ENCODE measurements at places on chromosomes 16 and 17.

DNA sequence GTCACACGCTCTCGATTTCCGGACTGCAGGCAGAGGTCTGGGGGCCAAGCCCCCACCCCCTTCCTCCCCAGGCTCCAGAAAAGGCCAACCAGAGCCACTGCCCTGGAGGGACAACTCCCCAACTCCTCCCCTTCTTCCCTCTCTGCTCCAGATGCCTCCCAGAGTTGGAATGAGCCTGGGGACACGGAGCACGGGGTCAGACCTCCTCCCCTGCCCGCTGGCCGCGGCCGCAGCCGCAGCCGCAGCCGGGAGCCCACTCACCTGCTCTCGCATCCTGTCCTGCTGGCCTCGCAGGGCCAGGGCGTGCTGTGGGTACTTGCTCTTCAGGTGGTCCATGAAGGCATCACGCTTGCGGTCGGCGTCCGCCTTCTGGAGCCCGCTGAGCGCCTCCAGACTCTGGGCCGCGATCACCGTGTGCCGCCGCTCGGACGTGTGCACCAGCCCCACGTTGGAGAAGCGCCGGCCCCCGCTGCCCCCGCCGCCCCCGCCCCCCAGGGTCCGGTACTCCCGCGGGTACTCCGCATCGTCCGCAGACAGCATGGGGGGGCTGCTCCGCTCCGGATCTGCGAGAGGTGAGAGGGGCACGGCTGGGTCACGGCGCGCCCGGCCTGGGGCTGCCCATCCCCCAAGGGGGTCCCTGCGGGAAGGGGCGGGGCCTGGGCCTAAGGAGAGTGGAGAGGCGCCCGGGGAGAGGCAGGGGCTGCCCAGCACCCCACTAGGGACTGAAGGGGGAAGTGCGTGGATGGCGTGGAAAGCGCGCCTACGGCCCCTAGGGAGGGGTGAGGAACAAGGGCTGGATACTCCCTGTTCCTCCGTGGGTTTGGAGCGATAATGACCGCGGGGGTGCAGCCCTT, 27.3 kb downstream of the SRCIN1 start:
- no peak for DNase-seq

DNA sequence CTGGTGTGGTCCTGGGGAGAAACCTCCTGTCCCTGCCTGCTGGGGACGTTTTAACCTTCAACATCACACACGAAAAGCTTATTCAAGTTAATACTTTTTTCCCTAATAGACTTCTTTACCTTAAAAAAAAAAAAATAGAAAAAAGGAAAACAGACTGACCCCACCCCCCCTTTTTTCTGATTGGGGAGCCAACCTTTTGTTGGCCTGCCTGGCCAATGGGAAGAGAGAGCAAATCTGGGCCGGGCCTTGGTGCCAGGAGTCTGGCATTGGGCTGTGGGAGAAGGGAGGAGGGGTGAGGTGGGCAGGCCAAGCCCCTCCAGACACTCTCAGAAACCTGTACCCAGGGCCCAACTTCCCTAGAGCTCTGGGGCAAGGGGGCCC, 3.0 kb downstream of the CBX8 start:
- DNase-seq: no peak

DNA sequence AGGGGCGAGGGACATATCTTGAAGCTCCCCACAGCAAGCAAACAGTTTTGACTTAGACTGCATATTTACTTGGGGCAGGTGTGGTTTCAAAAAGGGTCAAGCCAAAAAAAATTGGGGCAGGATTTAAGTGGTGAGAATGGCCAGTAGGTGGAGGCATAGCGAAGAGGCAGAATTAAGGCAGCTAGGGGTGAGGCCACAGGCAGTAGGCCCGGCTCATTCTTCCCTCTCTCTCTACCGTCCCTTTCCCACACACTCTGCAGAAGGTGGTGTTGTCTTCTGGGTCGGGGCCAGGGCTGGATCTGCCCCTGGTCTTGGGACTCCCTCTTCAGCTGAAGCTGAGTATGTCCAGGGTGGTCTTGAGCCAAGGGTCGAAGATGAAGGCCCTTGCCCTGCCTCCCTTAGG, 2.6 kb downstream of the SHBG start:
- no peak for DNase-seq

GRCh38 chr17:66310528-66311148, 8.2 kb downstream of the PRKCA start:
- no peak for DNase-seq

DNA sequence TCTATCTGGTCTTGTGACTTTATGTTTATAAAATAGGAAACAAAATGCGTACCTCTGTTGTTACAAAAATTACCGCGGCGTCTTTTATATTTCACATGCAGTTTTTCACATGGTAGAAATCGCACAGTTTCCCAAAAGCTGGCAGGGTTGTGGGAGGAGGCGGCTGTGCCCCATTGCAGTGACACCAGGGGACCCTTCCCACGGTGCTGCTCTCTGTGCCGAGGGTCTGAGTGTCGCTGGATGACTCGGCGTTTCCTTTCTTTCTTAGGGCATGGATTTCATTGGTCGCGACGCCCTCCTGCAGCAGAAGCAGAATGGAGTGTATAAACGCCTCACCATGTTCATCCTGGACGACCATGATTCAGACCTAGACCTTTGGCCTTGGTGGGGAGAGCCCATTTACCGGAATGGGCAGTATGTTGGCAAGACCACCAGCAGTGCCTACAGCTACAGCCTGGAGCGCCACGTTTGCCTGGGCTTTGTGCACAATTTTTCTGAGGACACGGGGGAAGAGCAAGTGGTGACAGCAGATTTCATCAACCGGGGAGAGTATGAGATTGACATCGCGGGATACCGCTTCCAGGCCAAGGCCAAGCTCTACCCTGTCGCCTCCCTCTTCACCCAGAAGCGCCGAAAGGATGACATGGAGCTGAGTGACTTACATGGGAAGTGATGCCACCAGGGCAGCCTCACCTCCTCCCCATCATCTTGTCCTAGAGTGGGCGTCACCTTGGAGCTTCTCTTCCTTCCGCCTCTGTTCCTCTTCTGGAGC, 17.2 kb upstream of the CLEC18C start:
- no peak for DNase-seq

DNA sequence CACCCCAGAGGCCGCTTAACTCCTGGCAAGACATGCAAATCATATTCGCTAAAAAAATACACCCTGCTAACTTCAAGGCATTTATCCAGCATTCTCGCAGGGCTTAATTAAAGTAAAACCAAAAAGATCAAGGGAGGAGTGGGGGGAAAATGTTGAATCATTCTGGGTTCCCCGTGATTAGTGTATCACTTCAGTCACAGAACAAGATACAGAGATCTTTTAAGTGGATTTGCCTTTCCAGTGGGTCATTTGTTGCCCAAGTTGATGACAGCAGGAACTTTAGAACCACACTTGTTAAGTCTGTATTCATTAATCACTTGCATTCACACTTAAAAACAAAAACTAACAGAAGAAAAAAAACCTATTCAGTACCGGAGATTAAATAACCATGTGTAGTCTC, 17.3 kb downstream of the CRYBA1 start:
- DNase-seq: no peak

DNA sequence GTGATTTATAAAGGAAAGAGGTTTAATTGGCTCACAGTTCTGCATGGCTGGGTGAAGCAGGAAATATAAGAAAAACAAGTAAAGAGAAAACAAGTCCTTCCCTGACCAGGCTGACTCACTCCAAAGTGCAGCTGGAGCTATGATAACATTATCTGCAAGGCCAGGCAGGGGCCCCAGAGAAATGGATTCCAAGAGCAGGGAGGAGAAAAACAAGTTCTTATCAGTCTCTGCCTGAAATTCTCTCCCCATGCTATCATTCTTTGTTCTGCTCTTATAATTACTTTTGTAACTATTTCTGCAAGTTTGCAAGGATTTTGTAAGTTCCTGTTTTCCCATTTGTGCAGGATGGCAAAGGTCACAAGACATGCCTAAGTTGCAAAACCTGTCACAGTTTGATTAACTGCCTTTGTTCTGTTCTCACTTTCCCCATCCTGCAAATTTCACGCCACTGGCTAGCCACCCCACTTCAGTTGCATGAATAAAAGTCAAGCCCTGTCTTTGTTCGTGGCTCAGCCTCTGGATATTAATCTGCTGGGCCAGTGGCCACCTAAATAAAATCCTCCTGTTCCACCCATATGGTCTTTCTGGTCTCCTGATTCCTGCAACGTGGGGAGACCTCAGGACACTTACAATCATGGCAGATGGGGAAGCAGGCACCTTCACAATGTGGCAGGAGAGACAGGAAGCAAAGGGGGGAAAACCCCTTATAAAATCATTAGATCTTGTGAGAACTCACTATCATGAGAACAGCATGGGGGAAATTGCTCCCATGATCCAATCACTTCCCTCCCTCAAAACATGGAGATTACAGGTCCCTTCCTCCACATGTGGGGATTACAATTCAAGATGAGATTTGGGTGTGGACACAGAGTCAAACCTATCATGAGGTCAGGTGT, 13.1 kb downstream of the ABCA9 start:
- no peak for DNase-seq

- peak; percentile 16 for DNase-seq
These were observed 27.7 kb upstream of the BCO1 start for GRCh38 chr16:81210807-81211206.

- no peak for DNase-seq
These were observed 681 bp downstream of the USP43 start for GRCh38 chr17:9645851-9646545.

DNA sequence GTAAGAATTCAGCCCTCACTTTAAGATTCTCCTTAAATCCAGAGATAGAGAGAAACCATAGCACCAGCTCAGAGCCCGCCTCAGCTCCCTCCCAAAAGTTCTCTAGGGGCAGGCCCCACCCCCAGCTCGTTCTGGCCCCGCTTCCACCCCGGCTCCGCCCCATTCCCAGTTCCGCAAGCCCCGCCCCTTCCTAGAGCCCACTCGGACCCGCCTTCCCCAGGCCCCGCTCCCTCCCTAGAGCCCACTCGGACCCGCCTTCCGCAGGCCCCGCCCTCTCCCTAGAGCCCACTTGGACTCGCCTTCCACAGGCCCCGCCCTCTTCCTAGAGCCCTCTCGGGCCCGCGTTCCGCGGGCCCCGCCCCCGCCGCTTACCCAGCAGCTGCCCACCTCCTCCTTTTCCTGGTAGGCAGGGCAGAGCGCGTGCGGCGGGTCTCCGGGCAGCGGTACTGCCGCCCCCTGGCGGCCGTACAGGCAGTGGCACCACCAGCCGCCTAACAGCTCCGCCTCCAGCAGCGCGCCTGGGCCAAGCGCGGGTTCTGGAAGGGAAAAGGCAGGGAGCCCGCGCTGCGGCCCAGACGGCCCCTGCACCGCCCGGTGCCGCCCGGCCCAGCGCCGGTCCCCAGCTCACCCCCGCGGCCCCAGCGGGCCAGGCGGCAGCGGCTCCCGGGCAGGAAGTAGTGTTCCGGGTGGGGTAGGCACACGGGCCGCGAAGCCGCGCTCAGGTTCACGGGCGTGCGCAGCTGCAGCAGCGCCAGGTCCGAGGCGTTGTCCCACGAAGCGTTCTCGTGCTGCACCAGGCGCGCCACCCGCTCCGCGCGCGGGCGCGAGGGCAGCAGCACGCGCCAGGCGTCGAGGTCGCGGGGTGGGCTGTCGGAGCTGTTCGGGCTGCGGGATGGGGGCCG, 6.8 kb upstream of the PRSS8 start:
- peak; percentile 98 for DNase-seq

- no peak for DNase-seq
These were observed 98.4 kb downstream of the MGAT5B start for GRCh38 chr17:76966486-76967181.

DNA sequence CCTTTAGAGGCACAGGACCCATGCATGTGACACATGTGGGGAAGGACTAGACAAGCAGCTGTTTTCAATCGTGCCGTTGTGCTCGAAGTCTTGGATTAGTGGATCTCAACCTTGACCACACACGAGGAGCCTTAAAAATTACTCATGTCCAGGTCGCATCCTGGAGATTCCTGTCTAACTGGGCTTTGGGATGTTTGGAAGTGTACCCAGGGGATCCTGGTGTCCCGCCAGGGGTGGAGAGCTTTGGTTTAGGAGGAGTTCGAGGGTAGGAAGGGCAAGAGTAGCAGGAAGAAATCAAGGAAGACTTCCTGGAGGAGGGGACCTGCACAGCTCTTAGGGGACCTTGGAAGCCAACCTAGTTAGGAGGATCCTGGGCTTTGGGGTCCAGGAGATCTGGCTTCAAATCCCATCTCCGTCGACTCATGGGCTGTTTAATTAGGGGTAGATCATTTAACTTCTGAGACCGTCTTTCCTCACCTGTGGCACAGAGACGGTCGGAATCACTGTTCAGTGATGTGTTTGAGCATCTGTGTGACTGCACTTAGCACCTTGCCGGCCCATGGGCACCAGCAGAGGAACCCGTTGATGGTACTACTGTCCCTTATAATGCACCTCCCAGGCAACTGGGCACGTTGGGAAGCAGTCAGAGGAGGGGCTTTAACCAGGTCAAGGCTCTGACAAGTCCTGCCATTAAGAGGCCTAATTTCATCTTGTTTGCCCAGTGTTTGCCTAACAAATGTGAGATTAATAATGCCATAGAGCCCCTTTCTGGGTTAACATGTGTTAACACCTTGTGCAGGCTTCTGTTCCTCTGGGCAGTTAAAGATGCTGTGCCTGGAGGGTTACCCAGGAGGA, 102.0 kb upstream of the PLCG2 start:
- DNase-seq: no peak

DNA sequence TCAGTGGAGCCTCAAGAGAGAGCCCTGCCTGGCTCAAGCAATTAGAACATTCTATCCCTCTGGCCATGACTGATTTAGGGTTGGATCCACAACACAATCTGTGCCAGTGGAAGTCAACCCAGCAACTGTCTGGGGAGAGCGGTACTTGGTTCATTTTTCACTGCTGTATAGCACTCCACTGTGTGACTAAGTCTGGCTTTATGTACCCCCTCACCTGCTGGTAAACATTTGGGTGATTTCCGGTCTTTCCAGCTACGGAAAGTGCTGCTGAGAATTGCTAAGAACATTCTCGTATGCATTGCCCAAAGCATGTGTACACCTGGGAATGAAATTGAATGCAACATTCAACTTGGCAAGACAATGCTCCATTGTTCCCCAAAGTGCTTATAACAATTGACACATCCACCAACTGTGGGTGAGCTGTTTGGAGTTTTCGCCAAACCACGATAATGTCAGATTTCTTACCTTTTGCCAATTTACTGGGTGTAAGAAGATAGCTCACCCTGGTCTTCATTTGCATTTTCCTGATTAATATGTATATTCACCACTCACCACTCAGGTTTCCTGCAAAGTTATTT, 63.5 kb upstream of the MED9 start:
- DNase-seq: no peak

- no peak for DNase-seq
These were observed 2.1 kb downstream of the SAMD14 start for GRCh38 chr17:50127697-50128361.

All from NCI-H1092 (cell line).